ENCODE measurements at places on chromosomes 7 and 10.
A peak's percentile ranks its signal among the peaks of the same experiment; 100 is the strongest.

DNA sequence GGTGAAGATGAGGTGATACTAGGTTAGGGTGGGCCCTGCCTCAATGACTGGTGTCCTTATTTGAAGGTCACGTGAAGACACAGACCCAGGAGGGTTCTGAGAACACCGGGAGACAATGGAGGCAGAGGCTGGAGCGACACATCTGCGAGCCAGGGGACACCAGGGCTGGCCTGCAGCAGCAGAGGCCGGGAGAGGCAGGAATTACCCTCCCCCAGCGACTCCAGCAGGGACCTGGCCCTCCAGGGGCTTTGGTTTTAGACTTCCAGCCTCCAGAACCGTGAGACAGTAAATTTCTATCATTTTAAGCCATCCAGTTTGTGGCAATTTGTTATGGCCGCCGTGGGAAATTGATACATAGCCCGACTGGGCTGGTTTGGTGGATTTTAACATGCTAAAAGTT, 152.2 kb downstream of the DNAJB6 start:
- no peak for DNase-seq

DNA sequence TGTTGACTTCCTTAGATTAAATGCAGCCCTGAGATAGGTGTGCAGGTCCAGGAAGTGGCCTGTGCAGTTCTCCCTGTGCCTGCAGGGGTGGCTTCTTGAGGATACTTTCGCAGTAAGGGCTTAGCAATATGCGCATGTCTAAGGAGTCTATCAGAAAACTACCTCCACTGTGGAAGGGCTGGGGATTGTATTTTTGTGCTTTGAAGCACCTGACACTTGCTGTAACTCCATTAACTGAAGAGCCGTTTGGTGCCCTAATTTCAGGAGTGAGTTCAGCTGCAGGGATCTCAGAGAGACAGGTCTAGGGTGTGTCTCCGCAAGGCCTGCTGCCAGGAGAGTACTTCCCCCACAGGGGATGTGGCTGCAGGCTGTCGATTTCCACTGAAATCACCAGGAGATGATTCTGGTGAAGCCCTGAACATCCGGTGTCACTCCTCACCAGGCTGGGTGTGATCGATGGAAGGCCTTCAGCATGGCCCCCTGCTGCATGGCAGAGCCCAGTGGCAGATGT, 35.5 kb downstream of the IKZF1 start:
- peak; percentile 7 for DNase-seq

DNA sequence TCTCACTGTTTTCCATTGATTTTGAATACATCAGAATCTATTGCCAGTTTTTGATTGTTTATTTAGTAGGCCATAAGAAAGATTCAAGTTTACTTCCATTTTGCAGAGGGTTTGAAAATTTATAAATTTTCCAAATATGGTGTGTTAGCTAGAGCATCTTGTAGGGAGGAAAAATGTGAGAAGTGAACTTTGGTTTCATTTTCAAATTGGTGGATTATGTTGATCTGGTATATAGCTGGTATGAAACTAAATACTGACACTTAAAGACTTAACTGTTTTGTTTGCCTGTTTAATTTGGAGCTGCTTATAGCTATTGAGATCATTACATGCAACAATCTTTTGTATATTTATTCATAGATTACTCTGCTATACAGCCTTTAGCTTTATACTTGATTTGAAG, 108.1 kb downstream of the ADAM22 start:
- DNase-seq: no peak

GRCh38 chr10:110609605-110610004, 34.5 kb upstream of the RBM20 start:
- peak; percentile 59 for DNase-seq

DNA sequence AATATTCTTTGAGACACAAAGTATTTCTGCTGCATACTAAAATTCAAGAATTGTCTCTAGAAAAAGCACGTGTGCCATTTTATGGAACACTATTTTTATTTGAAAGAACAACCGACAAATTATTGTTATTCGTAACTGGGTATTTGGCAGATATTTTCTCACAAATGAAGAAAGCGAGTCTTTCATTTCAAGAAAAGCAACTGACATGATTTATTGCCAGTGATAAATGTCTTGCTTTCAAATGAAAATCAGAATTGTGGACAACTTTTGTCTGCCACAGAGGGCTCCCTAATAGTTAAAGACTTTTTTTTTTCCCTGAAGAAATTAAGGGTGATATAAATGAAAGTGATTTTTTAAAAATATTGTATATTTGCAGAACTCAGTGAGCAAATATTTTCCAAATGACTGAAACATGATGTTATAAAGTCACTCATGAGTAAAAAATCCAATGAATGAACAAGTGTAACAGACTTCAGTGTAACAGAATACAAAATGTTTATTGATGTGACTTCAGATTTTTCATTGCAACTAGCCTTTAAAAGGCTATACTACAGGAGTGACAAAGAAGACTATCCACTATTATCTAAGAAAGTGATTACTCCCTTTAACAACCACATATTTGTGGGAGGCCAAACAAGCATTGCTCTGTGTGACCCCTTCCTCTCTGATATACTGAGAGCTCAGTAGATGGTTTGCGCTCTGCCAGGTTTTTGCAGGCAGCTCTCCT, 49.0 kb upstream of the SEMA3E start:
- no peak for DNase-seq

GRCh38 chr10:20936396-20936795, 39.3 kb upstream of the NEBL start:
- DNase-seq: no peak

Measured in NCI-H1105 (cell line).